Fibroblast of skin of scalp (primary cell): ENCODE measurements at places on chromosomes 2 and 18.

DNA sequence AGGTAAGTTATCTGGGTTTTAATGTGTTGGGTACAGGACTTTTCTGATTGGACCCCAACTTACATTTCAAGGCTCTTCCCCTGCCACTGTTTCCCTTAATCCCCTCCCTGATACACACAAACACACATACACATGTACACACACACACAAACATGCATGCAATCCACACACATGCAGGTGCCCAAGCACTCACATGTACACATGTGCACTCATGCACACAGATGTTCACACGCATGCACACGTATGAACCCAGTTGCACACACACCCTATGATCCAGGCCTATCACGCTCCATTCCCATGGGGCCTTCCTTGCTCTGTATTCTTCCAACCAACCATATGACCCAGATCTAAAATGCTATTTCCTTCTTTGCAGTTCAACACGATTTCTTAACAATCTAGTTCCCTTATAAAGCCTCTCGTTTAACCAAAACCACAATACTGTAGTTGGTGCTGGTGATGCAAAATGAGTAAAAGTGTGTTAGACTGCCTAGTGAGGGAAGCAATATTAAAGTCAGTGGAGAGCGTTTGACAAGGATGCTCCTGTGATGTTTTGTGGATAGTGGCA is 11.1 kb downstream of the SERPINB8 start:
- no peak for DNase-seq

DNA sequence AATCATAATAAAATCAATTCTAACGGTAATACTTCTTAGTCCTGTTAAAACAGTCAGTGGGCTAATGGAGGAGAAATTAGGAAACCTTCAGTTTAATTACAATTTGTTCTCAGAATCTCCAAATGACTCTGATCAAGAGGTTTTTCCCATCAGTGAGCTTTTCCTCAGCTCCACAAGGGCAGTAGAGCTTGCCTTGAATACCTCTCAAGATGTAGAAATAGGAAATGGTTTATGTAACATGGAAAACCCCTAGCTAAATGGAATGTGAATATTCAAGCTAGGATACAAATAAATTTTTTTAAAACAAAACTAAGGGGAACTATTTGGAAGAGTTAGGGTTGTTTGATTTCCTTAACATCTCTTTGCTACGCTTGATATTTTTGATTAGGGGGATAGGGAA is 87.5 kb downstream of the PLEKHM3 start:
- DNase-seq: no peak

DNA sequence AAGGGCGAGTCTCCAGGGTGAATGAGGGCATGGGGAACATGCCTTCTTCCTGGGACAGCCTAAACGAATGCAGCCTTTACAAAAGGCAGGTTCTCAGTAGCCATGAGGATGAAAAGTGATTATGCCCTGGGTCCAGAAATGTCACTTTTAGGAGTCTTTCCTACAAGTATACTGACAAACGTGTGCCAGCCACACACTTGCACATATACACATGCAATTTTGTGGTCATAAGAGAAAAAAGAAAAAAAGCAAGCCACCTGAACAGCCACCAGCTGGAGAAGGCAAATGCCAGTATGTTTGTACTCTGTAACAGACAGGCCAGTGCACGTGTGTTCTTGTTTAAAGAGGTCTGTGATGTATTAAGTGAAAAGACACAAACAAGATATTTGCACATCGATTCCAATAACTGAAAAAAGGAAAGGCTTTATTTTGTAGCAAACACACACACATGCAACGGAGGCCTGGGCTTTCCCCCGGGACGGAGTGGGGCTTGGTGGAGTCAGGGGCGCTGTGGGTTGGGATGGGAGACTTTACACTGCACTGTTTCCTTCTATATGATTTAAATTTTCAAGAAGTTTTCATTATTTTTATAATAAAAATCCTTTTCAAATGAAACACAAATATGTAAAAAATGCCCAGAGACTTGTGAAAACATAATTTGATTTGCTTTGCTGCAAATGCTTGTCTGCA is 108.4 kb downstream of the FAM210A start:
- no peak for DNase-seq

- no peak for DNase-seq
These were observed 20.5 kb downstream of the TMEM18 start for GRCh38 chr2:656676-657075.

GRCh38 chr18:38576916-38577315 is 1011.3 kb upstream of the CELF4 start:
- no peak for DNase-seq

DNA sequence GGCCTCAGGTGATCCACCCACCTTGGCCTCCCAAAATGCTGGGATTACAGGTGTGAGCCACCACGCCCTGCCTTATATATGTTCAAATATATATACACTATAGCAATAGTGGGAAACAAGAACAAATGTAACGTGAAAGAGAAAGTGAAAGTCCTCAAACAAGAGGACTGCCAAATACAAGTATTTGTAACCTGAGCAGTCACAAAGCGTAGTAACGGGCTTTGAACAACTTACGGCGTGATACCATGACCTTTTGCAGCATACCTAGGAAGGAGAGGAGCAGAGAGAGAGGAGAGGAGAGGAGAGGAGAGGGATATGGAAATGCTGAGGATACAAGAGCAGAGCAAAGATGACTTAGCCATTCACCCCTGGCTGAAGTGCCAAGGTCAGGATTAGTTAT is 113.8 kb upstream of the RGPD4 start:
- no peak for DNase-seq

GRCh38 chr18:48404716-48405507 is 4.3 kb downstream of the ZBTB7C start:
- DNase-seq: peak; percentile 33

- no peak for DNase-seq
These were observed 795.7 kb downstream of the DCC start for GRCh38 chr18:53135654-53136053.

GRCh38 chr2:240205772-240206171 is 65.3 kb upstream of the OTOS start:
- DNase-seq: no peak

DNA sequence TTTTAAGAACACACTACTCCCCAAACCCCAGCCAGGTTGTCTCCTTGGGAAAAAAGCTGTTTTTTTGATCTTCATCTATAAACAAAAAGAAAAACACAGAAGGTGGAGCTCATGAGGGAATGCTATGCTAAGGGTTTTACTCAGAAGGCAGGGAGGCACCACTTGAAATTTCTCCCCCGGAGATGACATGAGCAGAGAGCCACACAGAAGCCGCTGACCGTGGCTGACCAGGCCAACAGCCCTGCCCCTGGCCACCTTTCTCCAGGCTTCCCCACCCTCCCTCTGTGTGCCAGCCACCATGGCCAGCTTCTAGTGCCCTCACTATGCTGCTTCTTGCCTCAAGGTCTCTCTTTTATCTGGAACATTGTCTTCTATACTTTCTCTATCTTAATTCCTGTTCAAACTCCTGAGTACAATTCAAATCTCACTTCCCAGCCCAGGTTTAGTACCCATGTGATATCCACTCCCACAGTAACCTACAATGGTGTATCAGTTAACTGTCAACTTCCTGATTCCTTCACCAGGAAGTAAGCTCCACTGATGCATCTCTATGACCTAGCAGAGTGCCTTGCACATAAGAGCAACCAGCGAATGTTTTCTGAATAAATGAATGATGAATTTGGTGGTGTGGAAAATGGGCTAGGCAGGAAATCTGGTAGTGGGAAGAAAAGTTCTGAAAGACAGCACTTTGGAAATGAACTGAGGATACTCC is 15.3 kb downstream of the LAPTM4A start:
- DNase-seq: no peak
